ENCODE measurements at places on chromosomes 11 and 22.

DNA sequence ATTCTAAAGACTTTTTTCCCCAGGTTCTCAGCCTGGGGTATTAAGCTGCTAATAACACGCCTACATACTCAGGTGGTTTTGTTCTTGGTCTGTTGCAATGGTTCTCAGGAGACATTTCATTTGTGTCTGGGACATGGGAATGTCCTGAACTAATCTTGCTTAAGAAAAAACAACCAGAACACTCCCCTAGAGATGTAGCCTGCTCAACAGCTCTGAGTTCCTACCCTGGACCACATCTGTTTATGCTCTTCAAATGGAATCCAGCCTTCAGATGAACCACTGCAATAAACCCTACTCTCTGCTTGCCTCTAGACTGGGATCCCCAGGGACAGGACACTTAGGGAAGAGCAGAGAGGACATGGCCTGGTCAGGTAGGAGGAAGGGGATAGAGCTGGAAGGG, 29.9 kb downstream of the RELT start:
- no peak for DNase-seq

DNA sequence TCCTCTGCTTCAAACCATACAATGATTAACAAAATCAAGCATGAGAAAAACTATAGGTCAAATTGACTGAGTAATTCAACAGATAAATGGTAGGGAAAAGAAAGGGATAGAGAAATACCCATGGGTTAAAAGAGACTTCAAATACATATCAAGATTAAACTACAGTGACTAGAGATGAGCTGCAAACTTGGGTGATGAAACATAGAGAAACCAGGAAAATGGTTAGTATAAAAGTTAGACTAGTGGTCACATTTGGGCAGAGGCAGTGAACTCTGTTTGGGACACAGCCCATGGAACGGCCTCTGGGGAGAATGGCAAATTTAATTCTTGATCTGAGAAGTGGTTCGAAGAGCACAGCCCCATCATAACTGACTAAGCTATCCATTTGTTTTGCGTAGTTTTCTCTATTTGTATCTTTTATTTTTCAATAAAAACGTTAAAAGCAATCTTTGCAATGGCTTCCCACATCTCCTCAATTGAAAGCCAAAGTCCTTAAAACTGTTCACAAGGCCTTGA, 99.4 kb downstream of the APIP start:
- DNase-seq: no peak

DNA sequence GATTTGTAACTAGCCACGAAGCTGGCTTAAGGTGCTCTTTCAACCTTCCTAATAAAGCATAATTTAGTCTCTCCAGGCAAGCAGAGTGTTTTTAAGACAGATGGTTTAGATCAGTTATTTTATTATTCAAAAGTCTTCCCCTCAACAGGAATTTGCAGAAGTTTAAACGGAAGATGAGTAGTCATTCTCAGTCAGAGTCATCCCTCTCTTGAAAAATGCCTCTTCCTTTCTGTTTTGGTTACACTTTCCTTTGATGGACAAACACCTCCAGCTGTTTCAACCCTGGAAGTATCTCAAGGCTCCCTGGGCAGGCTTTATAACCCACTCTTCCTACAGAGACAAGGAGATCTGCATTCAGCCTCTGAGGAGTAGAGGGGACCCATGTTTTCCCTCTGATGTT, 60.3 kb upstream of the POU2AF2 start:
- DNase-seq: no peak

GRCh38 chr11:129861702-129862522, 33.5 kb downstream of the NFRKB start:
- no peak for DNase-seq

GRCh38 chr11:75505916-75506692, 19.6 kb downstream of the GDPD5 start:
- DNase-seq: no peak

DNA sequence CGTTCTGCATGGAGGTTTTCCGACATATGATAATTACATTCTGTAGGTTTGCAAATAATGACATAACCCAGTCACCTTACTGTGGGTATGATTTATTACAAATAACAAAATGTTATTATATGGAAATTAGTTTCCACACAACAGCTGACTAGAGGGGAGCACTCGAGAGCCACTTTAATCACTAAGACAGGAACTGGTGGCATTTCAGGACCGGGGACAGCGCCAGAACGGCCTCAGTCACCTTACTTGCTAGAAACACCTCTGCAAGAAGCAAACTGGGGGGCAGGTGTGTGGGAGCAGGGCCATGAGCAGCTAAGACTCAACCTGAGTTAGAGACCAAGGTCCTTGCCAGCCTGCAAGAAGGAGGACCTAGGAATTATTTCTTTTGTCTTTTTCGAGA, 199.9 kb downstream of the DSCAML1 start:
- DNase-seq: peak; percentile 38

GRCh38 chr11:1682225-1682905, 14.6 kb upstream of the KRTAP5-6 start:
- no peak for DNase-seq

DNA sequence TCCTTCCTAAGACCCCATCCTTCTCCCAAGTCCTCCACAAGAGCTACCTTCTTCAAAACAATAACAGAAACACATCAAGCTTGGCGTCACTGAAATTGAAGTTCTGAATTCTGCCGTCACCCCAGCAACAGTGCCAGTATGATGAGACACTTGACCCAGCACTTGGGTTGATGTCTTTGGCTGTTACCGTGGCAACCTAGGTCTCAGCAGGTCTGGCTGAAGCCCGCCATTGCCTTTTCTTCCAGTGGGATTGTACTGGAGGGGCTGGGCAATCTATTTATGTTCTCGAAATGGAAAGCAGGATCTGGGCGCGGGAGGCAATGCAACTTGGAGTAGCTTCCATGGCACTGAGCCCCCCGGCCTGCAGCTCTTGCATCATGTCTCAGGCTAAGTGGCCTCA, 23.8 kb downstream of the NPTXR start:
- DNase-seq: no peak

DNA sequence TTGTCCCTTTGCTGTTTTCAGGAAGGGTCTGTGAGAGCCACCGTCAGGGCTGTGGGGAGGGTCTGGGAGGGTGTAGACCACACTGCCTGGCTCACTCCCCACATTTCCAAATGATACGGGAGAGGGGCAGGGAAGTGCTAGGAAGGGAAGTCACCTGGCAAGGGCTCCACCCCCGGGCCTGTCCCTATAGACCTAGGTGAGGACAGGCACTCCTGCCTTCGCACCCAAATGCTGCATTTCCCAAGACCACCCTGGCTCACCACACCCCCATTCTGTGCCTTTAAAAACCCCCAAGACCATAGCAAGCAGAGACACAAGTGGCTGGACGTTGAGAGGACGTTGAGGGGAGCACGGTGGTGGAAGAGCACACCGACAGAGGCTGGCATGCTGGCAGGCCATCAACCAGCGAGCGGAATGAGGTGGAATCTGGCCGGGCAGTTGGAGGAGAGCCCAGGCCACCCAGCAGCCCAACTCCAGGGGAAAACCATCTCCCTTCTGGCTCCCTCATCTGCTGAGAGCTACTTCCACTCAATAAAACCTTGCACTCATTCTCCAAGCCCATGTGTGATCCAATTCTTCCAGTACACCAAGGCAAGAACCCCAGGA, 45.7 kb downstream of the GNB1L start:
- no peak for DNase-seq

DNA sequence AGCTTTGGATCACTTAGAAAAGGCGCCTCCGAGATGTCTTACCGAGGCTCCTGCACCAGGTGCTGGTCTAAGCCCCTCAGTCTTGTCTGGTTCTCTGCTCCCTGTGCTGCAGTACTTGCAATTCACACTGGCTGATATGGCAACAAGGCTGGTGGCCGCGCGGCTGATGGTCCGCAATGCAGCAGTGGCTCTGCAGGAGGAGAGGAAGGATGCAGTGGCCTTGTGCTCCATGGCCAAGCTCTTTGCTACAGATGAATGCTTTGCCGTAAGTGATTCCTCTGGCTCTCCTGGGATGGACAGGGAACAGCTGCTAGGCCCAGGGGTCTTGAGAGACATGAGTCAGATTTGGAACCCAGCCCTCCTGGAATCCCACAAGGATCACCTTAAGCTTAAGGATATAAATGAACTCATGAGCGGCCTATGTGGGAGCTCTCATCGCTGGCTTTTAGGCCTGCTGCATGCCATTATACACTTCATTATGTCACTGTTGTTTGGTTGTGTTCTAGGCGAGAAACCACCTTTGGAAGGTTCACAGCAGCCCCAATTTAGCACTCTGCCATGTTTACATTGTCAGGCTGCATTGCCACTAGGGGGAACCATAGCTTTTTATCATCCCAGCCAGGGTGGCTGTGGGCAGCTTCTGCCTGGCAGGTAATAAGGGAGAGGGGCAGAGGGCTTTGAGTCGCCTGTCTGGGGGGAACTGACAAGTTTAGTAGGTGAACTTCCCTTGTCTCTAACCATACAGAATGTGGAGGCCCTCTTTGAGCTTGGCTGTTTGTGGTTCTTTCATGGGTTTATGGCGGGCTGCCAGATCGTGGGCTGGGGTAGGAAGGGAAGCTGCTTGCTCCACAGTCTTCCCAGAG, 8.5 kb downstream of the ACAD8 start:
- peak; percentile 44 for DNase-seq

GRCh38 chr11:130168105-130168504, 8.5 kb downstream of the ST14 start:
- DNase-seq: no peak
